Cardiac fibroblast (primary cell): ENCODE measurements at places on chromosomes 11 and 22.

DNA sequence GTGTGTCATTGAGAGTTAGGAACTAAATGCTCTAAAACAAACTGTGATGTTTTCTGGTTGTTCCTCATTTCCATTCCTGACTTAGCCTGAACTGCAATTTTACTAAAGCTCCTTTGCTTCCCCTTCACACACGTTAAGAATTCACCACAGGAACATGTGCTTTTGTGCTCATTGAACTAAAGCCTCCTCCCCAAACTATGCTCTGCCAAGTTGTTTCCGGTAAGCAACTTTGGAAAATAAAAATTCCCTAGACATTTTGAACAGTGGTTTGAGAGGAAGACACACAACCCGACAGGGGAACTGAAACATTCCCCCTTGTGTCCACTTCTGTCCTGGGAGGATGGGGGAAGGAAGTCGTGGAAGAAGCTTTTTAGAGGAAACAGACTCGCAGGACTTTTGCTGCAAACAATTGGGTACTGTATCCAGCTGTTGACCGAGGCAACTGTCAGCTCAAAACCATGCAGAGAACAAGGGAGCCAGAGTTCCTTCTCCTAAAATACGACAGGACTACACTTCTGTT lies 66.9 kb downstream of the GAB2 start:
- DNase-seq = peak; percentile 68

DNA sequence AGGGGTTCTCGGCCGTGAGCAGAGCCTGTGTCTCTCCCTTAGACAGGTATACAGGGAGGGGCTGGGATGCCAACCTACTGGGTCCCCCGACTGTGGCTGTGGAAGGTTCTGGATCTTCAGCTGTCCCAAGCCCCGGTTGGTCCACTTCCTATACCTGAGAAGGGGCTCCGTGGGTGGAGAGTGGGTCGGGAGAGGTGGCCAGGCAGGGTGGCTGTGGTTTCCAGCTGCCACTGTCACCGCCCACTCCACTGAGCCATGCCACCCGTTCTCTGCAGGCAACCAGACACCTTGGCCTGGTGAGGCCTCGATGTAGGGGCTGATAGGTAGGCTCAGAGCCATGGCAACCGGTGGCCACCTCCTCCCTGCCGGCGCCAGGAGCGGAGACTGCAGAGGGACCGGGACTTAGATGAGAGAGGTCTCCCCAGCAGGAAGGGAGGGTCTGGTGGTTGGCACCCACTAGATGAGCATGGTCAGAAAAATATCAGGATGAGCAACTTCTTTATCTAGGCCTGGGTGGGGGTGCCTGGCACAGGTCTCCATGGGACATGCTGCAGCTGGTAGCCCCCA lies 53.8 kb downstream of the TRIOBP start:
- no peak for DNase-seq

DNA sequence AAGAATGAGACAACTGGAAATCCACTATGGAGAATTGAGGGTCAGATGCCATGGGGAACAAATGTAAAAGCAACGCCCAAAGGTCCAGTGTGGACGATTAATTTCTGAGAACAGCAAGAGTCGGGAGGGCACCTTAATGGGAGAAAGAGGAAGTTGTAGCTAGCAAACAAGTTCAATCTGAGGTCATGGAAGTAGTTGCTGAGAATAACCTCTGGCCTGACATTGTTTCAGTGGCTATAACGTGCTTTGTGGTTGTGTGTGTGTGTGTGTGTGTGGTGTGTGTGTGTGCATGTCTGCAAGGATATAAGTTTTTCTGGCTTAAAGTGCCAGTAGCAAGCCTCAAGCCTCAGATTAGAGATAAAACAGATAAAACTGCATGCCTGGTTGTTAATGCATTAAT lies 1630.1 kb upstream of the TENM4 start:
- DNase-seq = no peak

- DNase-seq = no peak
These were observed 3.5 kb downstream of the RHOD start for GRCh38 chr11:67060111-67060522.

- DNase-seq = peak; percentile 49
These were observed 12.8 kb downstream of the MACROD1 start for GRCh38 chr11:64152841-64153691.

DNA sequence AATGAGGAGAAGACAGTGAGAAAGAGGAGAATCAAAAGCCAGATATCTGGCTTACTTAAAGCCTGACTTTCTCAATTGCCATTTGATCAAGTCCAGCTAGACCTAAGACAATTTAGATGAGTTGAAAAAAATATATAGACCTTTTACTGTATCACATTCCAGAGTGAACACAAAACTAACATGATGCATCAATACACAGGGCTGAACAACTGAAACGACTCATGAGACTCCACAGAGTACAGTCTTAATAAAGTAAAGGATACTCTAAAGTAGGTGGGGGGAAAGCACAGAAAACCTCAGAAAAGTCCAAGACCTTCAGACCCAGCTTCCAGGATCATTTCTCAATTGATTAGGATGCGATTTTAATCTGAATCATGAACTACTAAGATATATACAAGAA lies 95.3 kb upstream of the OR9G4 start:
- no peak for DNase-seq

GRCh38 chr11:96219981-96220623 lies 122.9 kb downstream of the MAML2 start:
- DNase-seq = peak; percentile 90

DNA sequence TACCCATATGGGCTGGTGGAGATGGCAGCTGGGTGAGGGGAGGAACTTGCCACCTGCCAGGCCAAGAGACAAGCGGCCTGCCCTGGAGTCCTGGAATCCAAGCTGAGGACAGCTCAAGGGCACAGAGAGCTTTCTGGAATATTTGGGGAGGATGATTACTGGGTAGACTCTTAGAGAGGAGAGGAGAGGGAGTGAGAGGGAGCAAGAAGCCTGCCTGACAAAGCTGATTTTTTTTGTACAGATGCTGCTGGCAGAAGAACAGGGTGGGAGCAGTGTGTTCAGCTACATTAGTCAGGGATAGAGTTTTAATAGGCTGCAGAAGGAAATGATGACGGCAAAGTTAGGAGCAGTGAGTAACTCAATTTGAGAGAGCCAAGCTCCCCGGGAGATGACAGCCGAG lies 299.3 kb downstream of the NXPE2 start:
- DNase-seq = no peak

GRCh38 chr11:120316880-120317688 lies 8.0 kb upstream of the TLCD5 start:
- peak; percentile 68 for DNase-seq

DNA sequence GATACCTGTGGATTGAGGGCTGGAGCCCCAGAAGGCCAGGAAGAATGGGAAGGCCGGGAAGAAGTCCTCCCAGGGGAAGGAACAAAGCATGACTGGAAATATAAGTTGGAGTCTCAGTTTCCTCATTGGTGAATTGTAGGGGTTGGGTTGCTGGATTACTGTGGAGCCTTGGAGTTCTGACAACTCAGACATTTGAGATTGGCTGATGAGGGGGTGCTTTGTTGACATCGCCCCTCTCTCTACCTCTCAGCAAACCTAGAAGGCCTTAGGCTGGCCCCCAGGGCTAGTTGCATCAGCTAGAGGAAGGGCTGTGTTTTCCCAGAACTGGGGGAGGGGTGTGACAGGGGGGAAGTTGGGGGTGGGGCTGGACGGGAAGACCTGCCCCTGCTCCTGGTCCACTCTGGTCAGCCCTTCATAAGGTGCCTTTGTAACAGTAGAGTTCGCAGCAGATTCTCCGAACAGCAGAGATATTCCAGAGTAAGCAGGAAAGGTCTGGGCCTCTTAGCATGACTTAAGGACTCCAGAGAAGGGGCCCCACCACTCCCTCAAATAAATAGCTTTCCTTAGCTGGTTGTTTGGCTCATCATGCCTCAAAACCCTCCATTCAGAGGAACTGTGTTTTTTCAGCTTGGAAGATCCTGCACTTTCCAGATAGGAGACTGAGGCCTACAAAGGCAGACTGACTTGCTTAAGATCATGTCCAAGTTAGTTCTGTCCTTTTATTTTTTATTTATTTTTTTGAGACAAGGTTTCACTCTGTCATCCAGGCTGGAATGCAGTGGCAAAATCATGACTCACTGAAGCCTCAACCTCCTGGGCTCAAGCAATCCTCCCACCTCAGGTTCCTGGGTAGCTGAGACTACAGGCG lies 12.5 kb upstream of the THRSP start:
- peak; percentile 79 for DNase-seq

DNA sequence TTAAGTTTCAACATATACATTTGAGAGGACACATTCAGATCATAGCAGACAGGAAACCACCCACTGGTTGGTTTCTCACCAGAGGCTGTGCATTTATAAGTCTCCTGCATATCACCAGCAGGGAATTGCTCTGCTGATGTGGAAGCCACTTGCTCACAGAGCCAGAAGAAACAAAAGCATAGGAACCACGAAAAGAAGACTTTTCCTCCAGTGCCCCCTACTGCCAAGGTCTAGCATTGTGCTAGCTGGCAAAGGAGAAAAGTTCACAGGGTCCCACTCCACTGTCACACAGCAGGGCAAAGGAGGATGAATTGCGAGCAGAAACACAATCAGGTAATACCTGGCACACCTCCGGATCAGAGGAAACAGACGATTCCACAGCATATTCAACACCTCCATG lies 28.9 kb upstream of the ISX start:
- no peak for DNase-seq

DNA sequence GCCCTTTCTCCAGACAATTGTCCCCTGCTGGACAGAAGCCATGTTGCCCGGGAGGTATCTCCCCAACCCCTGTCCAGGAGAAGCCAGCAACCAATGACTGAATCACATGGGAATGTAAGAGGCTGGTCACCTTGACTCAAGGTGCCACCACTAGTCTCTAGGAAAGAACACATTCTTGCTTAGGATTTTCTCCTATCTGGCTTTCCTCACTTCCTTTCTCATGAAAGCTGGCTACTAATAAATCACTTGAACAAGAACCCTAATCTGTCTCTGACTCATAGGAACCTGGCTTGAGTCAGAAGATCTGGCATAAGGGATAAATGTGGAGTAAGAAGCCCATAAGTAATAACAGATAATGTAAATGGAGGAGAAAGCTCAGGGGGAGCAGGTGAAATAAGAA lies 101.4 kb upstream of the C11orf87 start:
- peak; percentile 59 for DNase-seq

GRCh38 chr11:61384271-61385242 lies 7.8 kb upstream of the TMEM216 start:
- peak; percentile 57 for DNase-seq

DNA sequence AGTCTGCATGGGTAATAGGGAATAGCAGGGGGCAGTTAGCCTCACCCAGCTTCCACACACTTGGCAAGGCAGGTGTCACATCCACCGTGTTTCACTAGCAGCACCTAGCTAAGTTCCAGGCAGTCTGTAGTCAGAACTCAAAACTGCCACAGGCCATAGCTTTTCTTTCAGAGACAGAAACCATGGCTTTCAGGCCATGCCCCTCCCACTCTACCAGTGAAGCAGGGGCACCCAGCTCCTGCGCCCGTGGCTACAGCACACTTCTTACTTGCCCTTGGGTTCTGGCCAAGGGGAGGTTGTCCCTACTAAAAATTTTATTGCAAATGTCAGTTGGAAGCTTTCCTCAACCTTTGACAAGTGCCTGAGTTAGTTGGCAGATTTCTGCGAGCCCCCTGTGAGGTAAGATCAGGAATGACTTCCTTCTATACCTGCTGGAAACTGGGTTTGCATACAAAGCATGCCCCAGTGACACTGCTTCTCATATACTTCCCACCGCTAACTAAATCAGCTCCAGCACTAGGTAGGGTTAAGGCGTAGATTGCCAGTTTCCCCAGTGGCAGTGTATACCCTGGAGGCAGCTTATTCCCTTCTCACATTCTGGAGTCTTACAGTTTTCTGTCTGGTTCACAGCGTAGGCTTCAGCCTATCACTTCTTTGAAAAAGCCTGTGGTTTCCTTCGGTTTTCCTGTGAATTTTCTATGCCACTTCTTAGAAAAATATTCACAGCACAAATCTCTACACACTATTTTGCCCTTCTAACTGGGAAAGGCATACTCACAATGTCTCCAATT lies 139.0 kb upstream of the LUZP2 start:
- no peak for DNase-seq

GRCh38 chr11:45872651-45873356 lies 12.6 kb upstream of the MAPK8IP1 start:
- DNase-seq = peak; percentile 80

DNA sequence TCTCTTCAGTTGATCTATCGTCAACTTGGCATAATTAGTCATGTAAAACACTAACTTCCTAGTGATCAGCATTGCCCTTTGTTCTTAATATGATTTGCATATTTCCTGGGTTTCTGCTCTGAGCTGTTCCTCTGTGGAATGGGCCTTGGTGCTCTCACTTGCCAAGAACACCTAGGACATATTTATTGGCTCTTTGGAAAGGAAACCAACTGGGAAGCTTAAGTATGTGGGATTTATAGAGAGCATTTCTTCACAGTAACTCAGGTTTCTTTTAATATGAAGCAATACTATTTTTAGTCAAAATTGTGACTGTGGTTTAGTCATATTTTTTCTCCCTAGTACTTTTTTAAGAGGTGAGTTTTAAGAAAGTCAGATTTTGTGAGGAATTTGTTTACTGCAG lies 28.8 kb downstream of the FAT3 start:
- no peak for DNase-seq

GRCh38 chr11:99881610-99882009 lies 805.5 kb upstream of the ARHGAP42 start:
- DNase-seq = no peak

DNA sequence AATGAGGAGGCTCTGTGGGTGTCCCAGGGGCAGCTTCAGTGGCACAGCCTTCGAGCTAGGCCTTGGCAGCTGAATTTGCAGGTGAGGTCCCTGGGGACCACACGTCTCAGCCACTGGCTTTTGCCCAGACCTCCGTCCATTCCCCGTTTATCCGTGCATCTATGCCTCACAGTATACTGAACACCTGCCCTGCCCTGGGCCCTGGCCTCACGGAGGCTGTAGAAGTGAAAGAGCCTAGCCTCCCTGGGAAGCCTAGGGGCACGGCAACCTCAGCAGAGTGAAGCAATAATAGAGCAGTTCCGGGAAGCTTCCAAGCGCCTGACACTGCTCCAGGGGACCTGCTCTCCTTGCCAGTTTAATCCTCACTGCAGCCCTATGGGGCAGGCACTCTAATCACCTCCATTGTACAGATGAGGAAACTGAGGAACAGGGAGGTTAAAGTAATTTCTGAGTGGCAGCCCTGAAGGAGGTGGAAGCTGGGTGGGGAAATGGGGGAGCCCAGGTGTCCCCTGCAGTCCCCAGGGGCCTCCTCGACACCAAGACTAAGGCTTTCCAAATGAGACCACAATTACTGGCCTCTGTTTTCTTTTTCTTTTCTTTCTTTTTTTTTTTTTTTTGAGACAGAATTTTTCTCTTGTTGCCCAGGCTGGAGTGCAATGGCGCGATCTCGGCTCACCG lies 2.7 kb upstream of the NFAM1 start:
- DNase-seq = no peak
